ENCODE measurements at places on chromosomes 16 and 17.

DNA sequence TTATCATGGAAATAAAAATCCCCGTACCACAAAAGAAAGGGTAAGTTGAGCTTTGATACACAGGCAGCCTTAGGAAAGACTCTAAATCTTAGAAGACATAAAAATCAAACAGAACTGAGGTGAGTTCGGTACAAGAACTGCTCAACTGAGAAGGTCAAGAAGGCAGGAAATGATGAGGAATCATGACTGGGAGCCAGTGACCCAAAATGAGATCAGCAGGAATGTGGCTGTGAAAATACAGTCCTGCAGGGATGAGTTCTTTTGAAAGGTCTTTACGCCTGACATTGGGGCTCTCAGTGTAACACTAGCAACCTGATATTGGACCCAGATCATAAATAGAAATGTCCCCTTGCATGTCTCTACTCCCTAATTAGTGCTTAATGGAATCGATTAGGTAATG, 56.3 kb upstream of the CDH11 start:
- DNase-seq, result no peak

- DNase-seq, result peak; percentile 37
These were observed 170.1 kb upstream of the CDH13 start for GRCh38 chr16:82456683-82457082.

DNA sequence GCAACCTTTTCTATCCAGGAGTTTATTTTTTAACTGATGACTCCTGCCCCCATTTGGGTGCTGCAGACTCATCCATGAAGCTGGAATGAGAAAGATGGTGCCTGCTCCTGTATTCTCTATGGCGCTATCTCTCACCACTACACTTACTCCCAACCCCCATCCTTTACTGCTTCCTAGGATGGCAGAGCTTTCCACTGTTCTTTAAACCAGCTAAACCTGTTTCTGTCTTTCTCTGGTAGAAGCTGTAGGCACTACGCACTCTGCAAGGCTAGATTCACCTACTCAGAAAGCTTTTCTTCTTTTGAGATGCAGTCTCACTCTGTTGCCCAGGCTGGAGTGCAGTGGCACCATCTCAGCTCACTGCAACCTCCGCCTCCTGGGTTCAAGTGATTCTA, 47.0 kb downstream of the ADAMTS18 start:
- no peak for DNase-seq

- no peak for DNase-seq
These were observed 457.6 kb upstream of the ZFHX3 start for GRCh38 chr16:73505577-73505976.

GRCh38 chr17:49616601-49617131, 41.0 kb downstream of the NXPH3 start:
- DNase-seq, result no peak

GRCh38 chr17:70130289-70130688, 39.0 kb upstream of the KCNJ2 start:
- no peak for DNase-seq

- no peak for DNase-seq
These were observed 1.4 kb upstream of the CTCF start for GRCh38 chr16:67560827-67561342.

GRCh38 chr17:71849783-71850768, 270.7 kb upstream of the SOX9 start:
- no peak for DNase-seq

DNA sequence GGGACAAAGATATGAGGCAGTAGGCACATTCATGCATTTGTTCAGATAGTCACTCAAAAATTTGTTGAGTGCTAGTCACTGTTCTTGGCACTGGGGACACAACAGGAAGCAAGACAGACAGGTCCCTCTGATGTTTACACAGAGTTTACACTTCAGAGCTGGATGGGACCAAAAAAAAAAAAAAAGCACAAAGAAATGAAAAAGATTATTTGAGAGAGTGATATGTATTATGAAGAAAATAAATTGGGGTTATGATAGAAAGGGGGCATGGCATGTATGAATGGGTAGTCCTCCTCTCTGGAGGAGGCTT, 3.5 kb upstream of the YPEL2 start:
- peak; percentile 33 for DNase-seq

DNA sequence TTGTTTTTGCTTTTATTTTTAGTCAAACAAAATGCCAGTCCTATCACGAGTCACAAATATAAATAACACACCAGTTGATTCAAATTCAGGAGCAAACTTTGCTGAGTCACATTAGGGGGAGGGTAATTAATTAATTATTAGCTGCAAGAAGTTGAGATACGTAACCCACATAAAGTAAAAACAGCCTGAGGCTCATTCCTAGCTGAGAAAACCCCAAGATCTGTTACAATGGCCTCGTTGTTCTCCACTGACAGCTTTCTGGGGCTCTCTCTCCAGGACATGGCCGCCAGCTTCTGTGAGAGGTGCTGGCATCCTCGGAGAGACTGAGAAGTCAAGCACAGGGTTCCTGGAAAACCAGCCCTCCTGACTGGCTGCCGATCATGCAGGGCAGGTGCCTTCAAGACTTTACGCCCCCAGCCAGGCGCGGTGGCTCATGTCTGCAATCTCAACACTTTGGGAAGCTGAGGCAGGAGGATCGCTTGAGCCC, 11.1 kb downstream of the RAB40B start:
- DNase-seq, result no peak

DNA sequence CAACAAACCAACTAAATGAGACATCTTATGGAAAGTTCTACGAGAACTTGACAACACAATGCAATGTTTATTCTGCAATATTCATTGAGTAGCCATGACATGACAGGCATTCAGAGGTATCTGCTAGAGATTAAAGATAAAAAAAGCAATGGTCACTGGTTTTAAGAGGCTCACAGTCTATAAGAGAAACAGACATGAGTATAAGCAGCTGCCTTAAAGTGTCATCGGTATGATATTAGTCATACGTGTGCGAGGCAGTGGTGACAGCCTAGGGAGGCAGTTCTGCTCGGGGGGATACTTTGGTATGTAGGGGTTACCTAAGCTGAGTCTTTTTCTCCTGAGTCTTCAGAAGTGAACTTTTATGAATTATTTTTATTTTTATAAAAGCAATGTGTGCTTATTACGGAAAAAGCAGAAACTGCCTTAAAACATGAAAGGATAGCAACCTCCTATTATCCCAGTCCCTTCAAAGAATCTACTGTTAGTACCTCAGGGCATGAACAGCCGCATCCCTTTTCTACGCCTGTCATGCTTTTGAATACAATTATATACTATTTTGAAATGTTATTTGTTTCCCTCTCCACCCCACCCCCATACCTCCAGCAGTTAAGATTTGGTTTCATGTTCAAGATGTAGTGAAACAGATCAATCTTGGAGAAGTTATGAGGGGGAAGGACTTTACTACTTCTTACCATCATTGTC, 7.7 kb downstream of the ST6GALNAC1 start:
- no peak for DNase-seq

GRCh38 chr16:8935989-8936388, 27.7 kb downstream of the USP7 start:
- no peak for DNase-seq

- no peak for DNase-seq
These were observed 110.7 kb upstream of the NOL11 start for GRCh38 chr17:67606896-67607604.

DNA sequence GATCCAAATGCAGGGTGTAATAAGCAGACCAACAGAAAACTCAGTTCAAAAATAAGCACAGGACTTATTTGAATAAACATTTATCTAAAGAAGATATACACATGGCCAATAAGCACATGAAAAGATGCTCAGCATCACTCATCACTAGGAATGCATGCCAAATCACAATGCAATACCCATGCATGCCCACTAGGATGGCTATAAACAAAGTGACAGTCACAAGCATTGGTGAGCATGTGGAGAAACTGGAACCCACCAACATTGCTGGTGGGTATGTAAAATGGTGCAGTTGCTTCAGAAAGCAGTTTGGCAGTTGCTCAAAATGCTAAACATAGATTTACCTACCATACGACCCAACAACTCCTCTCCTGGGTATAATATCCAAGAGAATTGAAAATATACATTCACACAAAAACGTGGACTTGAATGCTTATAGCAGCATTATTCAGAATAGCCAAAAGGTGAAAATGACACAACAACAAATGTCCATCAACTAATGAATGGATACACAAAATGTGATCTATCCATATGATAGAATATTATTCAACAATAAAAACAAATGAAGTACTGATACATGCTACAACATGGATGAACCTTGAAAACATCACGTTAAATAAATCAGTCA, 20.1 kb downstream of the UBE2O start:
- peak; percentile 24 for DNase-seq

- DNase-seq, result no peak
These were observed 84.7 kb downstream of the LMF1 start for GRCh38 chr16:886084-886543.

GRCh38 chr17:41265078-41265477, at the start of gene KRTAP9-6:
TSS of gene KRTAP9-6 (plus strand) at chr17:41265378. CDS start at chr17:41265378, 0 bp downstream.
- no peak for DNase-seq

DNA sequence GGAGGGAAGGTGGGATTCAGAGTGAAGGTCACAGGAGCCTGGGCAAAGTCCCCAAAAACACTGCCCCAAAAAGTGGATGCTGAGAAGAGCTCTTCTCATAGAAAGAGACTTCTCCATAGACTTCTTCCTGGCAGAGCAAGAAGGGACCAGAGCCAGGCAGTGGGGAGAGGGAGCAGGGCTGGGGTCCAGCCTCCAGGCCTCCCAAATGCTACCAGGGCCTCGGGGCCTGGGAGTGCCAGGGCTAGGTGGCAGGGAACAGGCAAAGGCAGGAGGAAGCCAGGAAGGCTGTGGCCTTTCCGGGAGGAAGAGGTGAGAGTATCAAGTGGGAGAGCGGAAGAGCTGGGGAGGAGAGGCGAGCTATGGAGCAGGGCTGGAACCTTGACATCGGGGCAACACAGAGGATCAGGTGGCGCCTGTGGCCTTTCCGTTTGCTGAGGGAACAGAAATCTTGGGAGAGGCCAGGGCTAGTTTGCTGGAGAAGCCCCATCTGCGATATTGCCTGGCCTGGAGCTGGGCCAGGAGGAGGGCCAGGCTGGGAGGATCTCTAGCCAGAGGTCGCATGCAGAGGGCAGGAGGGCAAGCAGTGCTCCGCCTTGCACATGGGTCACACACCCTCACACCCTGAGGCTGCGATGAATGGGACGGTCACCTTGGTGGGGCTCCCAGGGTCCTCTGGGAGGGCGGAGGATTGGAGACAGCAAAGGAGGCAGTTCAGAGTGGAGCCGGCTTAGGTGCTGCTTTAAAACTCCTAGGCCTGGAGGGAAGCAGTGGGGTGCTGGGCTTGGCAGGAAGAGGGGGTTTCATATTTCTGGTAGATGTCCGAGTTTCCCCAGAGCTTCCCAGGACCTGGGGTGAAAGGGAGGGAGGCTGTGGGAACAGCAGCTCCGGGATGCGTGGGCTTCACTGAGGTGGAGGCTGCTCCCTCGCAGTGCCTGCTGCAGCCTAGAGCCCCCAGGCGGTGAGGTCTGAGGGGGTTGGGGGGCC, 3.4 kb downstream of the SLC16A5 start:
- DNase-seq, result no peak

DNA sequence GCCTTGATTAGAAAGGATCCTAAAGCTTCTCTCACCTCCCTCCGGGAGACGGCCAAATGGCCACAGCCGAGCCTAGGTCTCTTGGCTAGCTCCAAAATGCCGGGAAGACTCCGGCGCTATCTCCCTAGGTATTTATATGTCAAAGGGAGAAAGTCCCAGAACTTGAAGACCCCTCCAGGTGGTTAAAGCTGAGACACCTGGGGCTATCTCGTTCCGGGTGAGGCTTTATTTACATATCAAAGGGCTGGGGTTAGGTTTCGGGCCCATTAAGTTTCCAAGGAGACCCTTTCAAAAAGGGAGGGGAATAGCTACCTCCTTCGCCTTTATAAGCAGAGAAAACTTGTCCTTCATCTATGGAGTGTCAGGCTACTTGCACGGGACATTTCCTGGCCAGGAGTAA, 70.9 kb upstream of the KIFC3 start:
- no peak for DNase-seq

DNA sequence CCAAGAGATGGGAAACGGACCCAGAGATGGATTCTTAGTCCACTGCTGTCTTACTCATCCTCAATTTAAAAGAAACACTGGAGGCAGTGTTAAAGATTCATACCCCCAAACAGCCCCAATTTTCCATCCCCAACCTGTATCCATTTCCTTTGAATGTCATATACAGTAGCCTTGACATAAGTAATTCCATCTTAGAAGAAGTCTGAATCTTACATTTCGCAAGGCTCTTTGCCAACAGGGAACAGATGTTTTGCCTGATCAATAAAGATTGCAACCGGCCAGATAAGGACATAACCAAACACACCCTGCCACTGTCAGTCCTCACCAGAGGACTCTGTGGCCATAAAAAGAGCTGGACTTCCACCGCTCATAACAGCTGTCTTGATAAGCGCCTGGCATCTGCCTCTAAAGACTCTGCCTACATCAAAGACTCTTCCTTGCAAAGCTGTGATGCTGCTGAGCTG, 59.0 kb upstream of the MED9 start:
- DNase-seq, result no peak

- DNase-seq, result no peak
These were observed 92.0 kb downstream of the MAP2K6 start for GRCh38 chr17:69506489-69506888.

GRCh38 chr16:11955713-11956123, 9.3 kb upstream of the TNFRSF17 start:
- no peak for DNase-seq

DNA sequence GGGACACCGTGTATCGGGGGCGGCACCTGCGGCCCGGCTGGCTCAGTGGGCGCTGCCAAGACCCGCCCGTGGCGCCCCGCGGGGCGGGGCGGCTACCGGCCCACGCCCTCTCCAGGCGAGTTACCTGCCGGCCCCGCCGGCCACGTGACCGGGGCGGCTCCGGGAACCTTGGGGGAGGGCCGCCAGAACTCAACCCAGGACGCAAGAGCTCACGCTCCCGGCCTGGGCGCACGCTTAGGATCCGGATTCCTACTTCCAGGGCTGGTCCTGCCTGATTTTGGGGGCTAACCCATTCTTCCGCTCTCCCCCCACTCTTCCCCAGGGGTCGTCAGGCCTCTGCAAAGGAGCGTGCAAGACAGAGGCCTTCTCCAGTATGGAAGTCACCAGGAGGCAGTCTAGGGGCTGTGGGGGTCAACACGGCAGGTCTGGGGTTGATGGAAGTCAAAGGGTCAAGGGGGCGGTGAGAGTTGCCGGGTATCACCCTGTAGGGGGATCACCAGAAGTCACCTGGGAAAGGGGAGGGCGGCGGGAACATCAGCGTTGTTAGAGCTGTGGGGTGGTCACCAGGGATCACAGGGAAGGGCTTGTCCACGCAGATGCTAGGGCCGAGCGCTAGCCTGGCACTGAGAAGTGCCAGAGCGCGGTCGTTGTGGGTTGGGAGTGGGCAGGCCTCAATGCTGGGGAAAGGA, 354 bp upstream of the ESRP2 start:
- DNase-seq, result peak; percentile 32

GRCh38 chr17:5897275-5897911, 172.8 kb upstream of the WSCD1 start:
- no peak for DNase-seq

Measured in activated CD4-positive, alpha-beta T cell treated with anti-CD3 and anti-CD28 coated beads, Interleukin-2, amount 10 ng/mL, durations not matched to agents 7 days and 5 days (primary cell).